HTR-8/SVneo (cell line): ENCODE measurements at places on chromosomes 2 and 18.

GRCh38 chr2:69390471-69390870 lies 3.4 kb upstream of the GFPT1 start:
- no peak for DNase-seq

- DNase-seq = no peak
Measured at GRCh38 chr2:74975016-74975415, 16.6 kb downstream of the POLE4 start.

DNA sequence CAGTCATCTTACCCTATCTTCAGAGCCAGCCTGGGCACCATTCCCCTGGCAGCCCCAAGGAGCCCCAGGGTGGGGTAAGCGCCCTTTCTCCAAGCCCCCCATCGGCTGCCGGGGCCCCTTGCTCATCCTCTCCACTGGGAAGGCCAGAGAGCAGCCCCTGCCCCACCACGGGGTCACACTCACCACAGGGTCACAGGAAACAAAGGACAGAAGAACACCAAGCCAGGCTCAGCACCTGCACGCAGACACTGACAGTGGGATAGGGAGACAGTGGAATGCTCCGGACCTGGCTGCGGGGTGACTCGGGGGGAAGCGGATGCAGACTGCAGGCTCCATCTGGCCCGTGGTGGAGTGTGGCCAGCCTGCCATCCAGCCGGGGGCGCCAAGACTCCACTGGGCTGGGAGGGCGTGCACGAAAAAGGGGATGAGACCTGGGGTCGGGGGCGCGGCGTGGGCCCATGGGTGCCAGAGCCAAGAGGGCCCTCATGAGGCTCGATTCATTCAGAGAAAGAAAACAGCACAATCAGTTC lies 21.1 kb downstream of the HDAC4 start:
- DNase-seq = no peak

DNA sequence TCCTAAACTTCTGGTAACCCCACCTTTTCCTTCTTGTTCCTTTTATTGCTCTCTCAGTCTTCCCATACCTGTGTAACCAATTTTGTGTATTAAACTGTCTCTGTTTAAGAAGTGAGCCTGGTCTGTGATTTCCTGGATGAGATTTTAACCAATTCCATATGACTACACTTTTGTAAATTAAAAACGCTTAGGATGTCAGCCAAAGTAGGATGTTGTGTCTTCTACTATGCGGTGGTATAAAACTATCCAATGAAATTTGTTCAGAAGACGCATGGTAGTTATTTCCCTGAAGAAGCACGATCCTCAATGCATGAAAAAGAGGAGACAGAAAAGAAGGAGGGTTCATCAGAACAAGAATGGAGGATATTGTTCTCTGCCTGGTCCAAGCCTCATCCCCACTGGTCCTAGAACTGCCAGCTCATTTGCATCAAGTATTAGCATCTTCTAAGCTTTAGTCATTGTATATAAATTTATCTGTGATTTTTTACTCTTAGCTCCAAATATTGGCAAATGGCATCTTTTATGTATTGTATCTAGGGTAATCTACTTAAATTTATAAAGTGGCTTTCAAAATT lies 127.4 kb downstream of the TGIF1 start:
- DNase-seq = no peak

DNA sequence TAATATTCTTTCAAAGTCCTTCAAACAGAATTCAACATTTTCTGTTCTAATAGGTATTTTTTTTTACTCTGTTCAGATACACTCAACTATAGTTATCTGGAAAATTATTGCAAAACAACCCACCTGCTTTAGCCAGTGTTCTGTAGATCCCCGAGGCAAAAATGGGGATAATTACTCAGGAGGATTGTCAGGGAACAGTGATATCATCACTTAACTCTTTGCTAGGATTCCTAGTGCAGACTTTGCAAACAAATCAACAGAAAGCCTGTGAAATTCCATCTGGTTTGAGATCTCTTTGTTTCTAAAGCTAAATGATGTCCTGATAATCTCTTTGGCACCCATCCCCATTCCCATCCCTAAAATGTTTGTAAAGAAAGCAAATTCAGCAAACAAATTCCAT lies 413.6 kb upstream of the MEIS1 start:
- DNase-seq = no peak

- DNase-seq = no peak
Measured at GRCh38 chr2:165406173-165406572, 63.3 kb upstream of the CSRNP3 start.

DNA sequence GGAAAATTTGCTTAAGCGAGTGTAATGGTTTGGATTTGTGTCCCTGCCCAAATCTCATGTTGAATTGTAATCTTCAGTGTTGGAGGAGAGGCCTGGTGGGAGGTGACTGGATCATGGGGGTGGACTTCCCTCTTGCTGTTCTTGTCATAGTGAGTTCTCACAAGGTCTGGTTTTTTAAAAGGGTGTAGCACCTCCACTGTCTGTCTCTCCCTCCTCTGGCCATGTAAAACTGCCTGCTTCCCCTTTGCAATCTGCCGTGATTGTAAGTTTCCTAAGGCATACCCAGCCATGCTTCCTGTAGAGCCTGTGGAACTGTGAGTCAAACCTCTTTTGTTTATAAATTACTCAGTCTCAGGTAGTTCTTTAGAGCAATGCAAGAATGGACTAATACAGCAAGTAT lies 6.6 kb downstream of the YIPF4 start:
- DNase-seq = no peak

DNA sequence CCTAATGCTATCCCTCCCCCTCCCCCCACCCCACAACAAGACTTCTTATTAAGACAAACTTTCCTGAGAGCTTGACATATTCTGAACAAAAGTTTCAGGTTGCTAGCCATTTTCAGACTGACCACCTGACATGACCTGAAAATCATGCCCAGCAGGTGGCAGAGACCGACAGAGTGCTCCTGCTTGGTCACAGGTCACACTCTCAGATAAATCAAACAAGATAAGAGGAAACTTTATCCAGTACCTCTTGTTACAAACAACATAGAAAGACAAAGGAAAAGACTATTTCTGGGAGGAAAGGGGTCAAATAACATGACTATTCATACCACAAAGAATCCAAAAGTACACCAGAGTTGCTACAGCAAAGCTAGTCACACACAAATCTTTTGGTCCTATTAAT lies 107.4 kb downstream of the TMEM200C start:
- DNase-seq = no peak

DNA sequence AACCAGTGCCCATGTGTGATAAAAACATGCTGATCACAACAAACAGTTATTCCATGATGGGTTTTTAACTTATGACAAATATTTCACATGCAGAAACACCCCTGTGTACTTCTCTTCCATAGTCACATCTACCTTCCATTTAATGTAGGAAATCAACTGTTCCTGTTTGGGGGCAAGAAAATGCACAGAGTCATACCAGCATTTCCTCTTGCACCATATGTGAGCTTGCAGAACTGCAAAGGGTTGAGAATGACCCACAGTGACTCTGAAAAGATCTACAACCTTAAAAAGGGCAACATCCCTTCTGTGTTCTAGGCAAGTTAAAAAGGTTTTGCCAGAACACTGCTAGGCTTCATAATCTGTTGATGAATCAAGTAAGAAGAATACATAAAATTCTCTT lies 9.9 kb downstream of the BMP10 start:
- DNase-seq = no peak

DNA sequence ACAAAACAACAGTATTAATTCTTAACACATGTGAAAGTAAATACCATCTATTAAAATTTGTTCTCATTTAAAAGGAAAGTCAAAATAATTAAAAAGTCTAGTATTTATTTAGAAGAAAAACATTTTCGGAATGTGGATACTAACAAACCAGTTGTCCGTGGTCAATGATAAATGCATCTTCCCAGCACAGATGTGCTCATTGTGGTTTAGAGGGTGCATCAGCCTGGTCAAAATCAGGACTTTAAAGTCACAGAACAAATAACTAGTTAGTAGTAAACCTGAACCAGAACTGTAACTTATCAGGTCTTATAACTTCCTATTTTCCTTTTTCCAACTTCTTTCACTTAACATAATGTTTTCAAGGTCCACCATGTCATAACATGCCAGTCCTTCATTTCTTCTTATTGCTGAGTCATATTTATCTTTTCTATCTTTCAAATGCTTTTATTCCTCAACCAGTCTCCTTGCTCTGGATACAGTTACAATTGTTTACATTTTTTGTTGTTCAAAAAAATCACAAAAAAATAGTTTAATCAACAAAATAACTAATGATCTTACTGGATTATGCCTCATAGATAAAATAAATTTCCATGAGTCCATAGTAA lies 55.8 kb downstream of the ID2 start:
- no peak for DNase-seq
